ENCODE measurements at places on chromosomes 1 and 21.
A peak's percentile ranks its signal among the peaks of the same experiment; 100 is the strongest.

DNA sequence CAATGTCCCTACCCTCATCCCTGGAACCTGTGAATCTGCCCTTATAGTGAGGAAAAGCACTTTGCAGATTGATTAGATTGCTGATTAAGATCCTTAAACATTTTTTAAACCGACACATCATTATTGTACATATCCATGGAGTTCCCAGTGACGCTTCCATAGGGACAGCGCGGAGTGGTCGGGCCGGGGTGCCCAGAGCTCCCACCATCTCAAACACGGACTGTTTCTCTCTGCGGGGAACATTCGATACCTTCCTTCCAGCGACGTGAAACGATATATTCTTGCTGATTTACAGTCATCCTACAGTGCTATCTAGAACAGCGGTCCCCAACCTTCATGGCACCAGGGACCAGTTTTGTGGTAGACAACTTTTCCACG lies 4.0 kb downstream of the KRTAP10-12 start:
- DNase-seq, result no peak

- DNase-seq, result no peak
Observed at GRCh38 chr1:39173995-39174380, 30.5 kb upstream of the MACF1 start.

DNA sequence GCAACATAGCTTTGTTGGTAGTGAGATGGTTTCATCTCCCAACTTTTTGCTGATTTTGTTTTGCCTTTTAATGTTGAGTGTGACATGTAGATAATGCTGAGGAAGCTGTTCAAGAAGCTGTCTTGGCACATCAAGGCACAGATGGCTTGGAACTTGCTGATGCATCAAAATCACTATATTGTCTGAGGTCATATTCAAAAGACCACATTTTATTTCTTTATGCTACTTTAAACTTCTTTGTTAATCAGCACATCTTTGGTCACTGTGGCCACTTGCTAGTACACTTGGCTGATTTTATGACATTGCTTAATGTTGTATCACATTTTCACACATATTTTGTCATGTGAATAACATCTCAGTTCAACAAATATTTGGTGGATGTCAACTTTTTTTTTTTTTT lies 87.1 kb upstream of the BCL10 start:
- no peak for DNase-seq

DNA sequence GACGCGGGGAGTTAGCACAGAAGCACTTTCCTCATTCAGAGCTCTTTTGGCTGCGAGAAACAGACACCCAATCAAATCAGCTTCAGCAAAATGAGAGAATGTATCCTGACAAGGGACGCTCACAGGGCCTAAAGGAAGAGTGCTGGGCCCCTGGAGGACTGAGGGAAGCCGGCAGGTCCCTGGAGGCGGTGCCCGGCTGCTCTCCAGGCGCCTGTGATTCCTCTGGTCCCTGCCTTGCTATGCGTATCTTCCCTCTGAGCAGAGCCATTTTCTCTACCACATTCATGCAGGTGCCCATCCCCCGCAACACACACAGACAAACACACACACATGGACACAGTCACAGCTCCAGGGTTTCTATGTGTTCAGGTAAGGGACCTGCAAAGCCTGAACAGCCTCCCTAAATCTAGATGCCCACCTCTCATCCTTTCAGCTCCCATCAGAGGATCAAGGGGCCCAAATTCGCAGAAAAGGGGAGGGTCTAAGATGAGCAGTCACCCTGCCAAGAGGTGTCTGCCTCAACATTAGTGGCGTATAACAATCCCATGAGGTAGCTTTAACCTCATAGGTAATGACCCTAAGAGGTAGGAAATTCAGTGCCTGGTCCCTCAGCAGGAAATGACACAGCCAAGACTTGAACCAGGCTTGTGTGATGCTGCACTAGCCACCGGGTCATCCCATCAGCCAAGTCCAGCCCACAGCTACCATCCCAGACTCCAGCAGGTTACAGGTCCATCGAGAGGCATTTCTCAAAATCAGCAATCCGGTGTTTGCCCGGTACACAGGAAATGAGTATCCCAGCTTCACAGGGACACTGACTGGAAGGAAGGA lies 29.0 kb downstream of the PTAFR start:
- no peak for DNase-seq

- DNase-seq, result no peak
Observed at GRCh38 chr1:92502247-92502646, 15.5 kb upstream of the GFI1 start.

GRCh38 chr1:67948151-67949080 lies 102.0 kb downstream of the DIRAS3 start:
- no peak for DNase-seq

- no peak for DNase-seq
Observed at GRCh38 chr1:6962996-6963911, 178.0 kb downstream of the CAMTA1 start.

GRCh38 chr1:175884369-175884768 lies 141.0 kb upstream of the TNR start:
- no peak for DNase-seq

GRCh38 chr1:224641030-224641429 lies 24.9 kb downstream of the CNIH3 start:
- DNase-seq, result no peak

- no peak for DNase-seq
Observed at GRCh38 chr21:14878971-14879370, 185.8 kb downstream of the NRIP1 start.

GRCh38 chr1:150161747-150162581 lies 12.2 kb downstream of the PLEKHO1 start:
- DNase-seq, result no peak

DNA sequence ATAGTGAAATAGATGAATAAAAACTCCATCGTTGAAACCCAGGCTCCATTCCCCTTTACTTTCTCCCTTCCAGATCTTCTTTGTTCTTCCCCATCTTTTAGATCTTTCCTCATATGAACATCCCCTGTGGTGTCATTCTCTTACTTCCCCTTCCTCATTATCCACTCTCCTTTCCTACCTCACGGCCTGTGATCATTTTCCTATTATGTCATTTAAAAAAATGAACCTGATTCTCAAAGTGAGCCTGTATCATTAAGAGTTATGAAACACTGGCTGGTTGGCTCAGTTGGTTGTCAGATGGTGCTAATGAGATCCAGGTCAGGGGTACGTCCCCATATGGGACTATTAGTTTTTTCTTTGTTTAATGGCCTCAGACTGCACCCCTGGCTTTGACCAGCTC lies 38.3 kb downstream of the TCEANC2 start:
- DNase-seq, result no peak

DNA sequence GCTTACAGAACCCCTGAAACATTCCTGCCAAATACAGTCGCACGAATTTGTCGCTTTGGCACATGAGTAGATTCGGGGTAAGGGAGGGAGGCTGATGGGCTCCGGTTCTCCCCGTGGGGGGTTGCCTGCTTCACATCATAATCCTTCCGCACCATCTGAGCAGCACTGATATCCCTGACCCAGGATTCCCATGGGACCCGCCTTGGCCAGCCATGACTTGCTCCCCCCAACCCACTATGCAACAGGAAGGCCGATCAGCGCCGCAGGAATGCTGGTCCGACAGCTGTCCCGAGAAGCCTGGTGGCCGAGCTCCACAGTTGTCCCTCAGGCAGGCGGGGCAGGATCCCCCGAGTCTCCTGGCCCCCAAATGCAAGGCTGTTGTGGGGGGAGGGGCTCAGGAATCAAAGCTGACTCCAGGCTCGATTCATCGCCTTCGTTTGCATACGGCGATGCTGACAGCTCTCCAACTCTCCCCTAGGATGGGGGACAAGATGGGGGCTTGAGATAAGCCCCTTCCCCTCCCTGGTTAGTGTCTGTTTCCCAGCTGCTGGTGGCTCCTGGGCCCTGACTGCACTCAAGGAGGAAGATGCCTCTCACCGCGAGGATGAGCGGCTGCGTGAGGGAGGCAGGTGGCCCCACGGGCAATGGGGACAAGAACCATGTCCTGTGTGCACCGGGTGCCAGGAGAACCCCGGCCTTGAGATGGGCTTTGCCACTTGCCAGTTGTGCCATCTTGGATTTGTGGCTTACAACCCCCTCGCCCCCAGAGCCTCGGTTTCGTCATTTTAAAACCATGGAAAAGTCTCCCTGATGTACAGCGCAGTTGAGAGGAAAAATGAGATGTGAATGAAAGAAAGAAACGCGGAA lies 9.3 kb downstream of the DRAXIN start:
- no peak for DNase-seq

GRCh38 chr21:43665879-43666278 lies 6.5 kb downstream of the RRP1B start:
- DNase-seq, result no peak

- DNase-seq, result no peak
Observed at GRCh38 chr1:82901118-82901517, 1097.8 kb downstream of the TTLL7 start.

GRCh38 chr1:84433258-84434080 lies 35.2 kb downstream of the DNASE2B start:
- no peak for DNase-seq

DNA sequence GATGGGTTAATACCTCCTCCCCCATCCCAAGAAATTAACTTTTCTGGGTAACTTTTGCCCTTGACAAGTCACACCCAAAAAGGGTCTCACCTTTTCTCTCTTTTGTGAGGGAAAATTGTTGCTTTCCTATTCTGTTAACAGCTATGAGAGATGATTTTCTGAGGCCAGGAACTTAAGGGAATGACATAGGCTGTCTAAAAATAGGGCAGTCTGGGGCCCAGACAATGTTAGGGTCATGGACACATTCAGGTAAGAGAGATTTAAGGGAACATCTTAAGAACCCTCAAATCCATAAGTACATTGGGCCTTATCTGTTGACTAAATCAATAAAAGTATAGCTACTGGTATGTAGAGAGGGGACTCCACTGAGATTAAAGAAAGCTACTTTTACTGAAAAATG lies 8.4 kb upstream of the GSTM3 start:
- DNase-seq, result no peak

DNA sequence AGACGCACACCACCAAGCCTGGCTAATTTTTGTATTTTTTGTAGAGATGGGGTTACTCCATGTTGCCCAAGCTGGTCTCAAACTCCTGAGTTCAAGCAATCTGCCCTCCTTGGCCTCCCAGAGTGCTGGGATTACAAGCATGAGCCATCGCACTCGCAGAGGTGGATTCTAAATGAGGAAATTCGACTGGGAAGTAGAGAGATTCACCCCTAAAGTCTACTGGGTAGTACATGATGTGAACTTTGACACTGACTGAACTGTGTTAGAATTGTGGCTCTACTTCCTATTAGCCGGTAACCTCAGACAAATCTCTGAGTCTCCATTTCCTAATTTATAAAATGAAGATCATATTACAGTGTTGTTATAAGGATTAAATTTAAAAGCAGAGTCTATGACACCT lies 276.0 kb upstream of the NR5A2 start:
- no peak for DNase-seq

GRCh38 chr1:169119405-169119804 lies 12.9 kb downstream of the ATP1B1 start:
- no peak for DNase-seq

GRCh38 chr1:230307213-230307612 lies 118.9 kb downstream of the PGBD5 start:
- DNase-seq, result no peak

DNA sequence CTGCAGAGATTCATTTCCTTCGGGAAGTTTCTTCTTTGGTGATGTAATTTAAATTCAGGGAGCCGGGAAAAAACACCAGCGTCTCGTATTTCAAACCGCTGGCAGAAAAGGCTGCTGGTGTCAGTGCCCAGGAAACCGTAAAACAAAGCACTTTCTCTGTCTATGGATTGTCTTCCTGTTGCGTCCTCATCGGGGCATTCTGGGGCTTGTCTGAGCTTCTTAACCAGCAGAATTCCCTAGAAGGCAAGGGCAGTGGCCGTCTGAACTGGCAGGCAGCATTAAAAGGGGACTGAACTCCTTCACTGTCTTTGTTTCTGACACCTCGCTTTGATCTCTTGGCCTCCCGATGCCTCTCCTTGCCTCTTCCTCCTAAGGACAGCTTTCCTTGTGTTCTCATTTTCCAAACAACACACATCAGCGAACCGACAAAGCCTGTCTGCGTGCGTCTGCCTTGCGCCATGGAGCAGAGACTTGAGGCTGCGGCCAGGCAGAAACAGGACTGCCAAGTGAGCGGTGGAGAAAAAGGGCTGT lies 391.6 kb upstream of the VAMP3 start:
- DNase-seq, result no peak

DNA sequence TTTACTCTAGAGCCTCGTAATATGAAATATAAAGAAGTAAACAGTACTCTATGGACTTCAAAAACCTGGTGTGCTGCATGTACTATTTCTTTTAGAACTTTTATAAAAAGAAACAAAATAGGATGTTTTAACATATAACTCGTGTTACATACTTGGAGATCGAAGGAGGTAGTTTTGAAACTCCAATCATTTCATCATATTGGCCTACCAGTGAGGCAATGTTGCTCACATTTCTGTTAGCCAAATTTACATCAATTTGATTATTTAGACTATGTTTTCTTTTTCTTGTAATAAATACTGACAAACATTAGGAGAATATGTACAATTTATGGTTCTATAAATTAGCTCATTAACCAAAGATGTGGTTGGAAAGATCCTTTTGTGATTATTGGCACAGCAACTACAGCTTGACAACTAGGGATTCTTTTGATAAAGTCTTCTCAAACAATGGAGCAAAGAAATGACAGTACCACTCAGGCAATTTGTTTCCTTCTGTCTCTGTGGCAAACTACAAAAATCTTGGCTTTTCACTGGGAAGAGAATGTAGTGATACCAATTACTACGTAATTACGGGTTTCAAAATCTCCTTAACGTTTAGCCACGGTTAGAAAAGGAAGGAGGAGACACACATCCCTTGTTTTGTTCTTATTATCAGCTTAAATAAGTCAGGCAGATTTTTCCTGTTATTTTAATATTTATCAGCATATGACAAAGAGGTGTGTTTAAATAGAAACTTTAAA lies 266.6 kb upstream of the SGIP1 start:
- DNase-seq, result no peak

DNA sequence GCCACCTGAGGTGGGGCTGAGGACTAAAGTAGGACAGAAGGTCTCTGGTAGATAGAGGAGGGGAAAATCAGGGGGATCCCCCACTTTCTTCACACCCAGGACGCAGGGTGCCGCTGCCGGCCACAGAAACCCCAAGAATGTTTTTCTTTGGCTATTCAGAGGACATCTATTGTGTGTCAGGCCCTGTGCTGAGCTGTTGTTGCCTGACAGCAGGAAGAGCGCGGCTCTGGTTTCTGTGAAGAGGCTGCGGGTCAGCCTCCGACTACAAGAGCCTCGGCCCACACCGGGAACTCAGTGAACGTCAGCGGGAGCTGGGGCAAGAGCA lies 407 bp upstream of the PIGV start:
- DNase-seq, result peak; percentile 22

DNA sequence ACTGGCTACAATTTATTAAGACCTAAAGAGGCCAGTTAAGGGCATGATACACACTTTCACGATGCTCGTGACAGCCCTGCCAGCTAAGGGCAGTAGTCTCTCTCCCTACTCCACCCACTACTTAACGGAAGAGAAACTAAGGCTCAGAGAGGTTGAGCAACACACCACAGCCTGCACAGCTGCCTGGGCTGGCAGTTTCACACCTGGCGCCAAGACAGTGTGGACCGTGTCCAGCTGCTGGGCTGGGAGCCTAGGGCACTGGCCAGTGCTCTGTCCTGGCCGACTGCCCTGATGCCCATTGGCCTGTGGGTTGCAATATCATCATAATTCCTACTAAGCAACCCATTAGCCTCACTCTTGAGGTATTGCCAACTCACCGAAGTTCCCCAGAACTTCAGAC lies 27.6 kb downstream of the TENT5C start:
- DNase-seq, result no peak
